ENCODE measurements at places on chromosomes 1 and 21. TPM values are rescaled to one million over a fixed set of nuclear protein-coding genes. Genes with fewer than 3 reads are reported as not detected.
A peak's percentile ranks its signal among the peaks of the same experiment; 100 is the strongest.

DNA sequence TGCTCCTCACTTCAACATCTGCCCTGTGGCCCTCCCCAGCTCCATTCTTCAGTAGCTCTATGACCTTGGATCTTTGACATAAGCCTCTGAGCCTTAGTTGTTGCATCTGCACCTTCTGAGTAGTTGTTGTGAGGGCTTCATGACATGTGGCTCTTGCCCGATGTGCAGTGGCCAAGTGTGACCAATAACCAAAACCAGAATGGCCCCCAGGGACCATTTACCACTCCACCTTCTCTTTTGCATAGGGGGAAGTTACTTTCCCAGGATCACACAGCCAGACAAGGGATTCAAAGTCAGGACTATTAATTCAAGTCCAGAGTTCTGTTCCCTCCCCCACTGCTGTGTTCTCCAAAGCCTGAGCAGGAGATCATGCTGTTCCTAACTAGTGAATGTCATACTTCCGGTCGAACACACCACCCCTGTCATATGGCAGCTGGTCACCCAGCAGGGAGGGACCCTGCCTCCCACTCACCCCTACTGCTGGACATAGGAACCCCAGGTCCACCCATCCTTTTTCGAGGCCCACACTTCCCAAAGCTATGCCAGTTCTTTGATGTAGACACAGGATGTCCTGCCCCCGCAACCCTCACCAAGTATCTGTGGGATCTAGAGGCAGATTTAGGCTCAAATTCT lies 4.0 kb downstream of the FGR start:
- no peak for DNase-seq

- DNase-seq: no peak
Observed at GRCh38 chr1:2459757-2460156, 16.3 kb upstream of the PLCH2 start.

GRCh38 chr1:209627027-209627731 lies 25.0 kb downstream of the LAMB3 start:
- DNase-seq: no peak

DNA sequence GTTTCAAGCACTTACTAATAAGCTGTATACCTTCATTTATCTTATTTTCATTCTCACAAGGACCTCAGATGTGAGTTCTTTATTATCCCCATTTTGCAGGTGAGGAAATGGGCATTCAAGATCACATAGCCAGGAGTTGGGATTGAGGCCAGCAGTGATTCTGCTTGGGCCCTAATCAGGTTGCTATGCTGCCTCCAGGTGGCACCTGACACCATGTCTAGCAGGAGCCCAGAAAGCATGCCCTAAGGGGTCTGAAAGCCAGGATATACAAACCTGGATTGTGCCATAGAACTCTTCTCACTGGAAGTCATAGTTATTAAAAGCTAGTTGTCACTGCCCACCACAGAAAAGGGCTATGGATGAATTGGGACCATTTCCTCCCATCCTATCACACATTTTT lies 61.1 kb downstream of the FYB2 start:
- no peak for DNase-seq

DNA sequence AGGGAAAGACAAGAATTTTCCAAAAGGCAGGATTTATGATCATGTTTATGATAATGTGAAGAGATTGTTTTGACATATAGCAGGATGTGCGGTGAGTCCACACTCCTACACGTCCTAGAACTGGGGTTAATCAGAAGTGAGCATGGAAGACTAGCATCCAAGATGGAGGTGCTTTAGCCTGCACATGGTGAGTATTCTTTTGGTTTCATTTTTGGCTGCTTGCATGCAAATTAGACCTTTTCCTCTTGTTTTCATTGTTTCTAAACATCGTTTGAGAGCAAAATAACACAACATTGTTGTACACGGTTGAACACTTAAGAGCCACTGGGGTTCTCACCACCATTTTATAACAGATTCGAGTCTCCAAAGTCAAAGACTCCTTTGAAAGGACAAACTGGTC lies 14.9 kb upstream of the GUK1 start:
- peak; percentile 0 for DNase-seq

GRCh38 chr1:170510163-170510562 lies 21.8 kb upstream of the GORAB start:
- no peak for DNase-seq

DNA sequence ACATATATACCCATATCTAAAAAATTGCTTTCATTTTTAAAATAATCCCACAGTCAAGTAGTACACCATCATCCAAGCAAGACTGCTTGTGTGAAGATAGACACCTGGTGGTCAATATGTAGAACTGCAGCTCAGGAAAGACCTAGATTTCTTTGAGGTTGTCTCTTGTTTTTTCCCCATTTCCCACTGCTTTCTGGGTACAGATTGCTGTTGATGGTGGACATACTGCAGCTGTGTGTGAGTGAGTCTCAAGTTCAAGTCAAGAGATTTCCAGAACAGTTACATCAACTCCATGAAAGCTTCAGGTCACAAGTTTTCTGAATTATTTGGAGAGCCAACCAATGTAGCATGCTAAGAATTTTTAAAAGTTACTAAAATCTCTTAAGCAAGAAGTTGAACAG lies 306.4 kb downstream of the DUSP10 start:
- no peak for DNase-seq

- DNase-seq: no peak
Observed at GRCh38 chr1:51063121-51063520, 38.9 kb upstream of the C1orf185 start.

DNA sequence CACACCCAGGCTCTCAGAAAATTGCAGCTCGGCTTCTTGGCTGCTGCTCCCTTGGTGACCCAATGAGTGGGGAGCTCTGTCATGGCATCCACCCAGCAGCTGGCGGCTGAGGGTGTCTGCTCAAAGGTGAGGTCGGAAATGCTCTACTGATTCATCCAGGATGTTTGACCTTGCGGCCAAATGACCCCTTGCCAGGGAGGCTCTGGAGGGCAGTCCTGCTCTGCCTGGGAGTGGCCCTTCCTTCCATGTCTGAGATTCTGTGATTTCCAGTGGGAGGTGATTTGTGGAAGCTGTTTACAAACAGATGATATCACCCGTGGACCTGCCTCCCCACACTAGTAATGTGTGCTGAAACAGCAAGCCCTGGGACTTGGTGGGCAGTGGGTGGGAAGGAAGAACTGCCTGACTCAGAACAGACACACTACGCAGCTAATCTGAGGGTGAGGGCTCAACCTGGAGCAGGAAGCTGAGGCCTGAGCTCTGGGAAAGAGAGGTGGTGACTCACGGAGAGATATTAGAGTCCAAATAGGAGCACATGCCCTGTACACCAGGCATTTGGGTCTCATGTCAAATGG lies 3.0 kb downstream of the CRCT1 start:
- DNase-seq: no peak

- peak; percentile 72 for DNase-seq
Observed at GRCh38 chr1:31617916-31618746, 642 bp downstream of the HCRTR1 start.

GRCh38 chr1:65503427-65503826 lies 83.0 kb downstream of the LEPR start:
- no peak for DNase-seq

Gene IVL
- total RNA-seq: 141 TPM

Gene OR2T35
- total RNA-seq: 0.36 TPM

Gene TMCC2
- total RNA-seq: 3.9 TPM

Gene EDARADD
- total RNA-seq: 6.6 TPM

Gene CDCA8
- total RNA-seq: 4.2 TPM

Data from suprapubic skin (tissue), 4 donors.